NCI-H1436 treated with DMSO at 0.1 percent for 48 hours (cell line): ENCODE measurements at places on chromosomes 1 and 21.
A peak's percentile ranks its signal among the peaks of the same experiment; 100 is the strongest.

GRCh38 chr1:37073854-37074379 is 39.6 kb upstream of the GRIK3 start:
- peak; percentile 39 for DNase-seq

DNA sequence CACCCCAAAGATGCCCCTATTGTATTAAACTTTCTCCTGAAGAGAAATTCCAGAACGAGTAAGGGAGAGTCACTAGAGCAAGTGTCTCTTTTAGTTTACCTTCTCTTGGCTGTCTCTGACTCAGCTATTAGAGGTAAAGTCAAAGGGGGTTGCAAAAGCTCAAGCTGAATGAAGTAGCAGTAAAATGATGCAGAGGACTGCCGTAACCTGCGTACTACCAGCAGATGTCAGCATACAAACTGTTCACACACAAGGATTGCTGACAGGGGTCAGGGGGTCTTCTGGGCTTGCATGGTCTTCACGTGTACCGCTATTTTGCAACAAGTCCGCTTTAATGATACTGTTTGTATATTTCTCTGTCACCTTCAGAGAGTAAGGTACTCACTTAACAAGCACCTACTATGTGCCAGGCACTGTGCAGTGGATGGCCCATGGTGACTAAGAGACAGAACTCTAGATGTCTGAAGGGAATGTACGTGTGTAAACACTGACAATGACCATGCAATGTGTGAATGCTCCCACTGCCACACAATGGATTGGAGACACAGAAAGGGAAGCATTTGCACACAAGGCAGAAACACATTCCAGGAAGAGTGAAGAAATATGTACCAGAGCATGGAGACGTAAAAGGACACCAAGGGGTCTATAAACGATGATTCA is 34.9 kb downstream of the CHML start:
- DNase-seq = no peak

DNA sequence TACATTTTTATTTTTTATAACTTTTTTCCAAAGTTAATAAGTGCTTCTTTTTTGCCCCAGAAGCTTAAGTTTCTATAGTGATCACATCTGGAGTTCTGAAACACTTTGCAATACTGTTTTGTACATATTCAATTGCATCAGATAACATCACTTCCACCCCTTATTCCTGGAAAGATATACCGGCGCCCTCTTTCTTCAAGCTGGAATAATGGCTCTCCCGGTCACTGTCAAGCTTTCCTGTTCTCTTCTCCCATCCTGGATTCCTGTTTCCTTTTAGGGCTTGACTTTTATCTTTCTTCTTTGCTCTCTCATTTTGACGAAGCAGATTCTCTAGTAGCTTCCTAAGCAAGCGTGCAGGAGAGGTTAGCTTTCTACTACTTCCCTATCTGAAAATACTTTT is 1866.8 kb downstream of the MRPL39 start:
- no peak for DNase-seq

- no peak for DNase-seq
Observed at GRCh38 chr1:44672254-44672955, 1.9 kb downstream of the TMEM53 start.

DNA sequence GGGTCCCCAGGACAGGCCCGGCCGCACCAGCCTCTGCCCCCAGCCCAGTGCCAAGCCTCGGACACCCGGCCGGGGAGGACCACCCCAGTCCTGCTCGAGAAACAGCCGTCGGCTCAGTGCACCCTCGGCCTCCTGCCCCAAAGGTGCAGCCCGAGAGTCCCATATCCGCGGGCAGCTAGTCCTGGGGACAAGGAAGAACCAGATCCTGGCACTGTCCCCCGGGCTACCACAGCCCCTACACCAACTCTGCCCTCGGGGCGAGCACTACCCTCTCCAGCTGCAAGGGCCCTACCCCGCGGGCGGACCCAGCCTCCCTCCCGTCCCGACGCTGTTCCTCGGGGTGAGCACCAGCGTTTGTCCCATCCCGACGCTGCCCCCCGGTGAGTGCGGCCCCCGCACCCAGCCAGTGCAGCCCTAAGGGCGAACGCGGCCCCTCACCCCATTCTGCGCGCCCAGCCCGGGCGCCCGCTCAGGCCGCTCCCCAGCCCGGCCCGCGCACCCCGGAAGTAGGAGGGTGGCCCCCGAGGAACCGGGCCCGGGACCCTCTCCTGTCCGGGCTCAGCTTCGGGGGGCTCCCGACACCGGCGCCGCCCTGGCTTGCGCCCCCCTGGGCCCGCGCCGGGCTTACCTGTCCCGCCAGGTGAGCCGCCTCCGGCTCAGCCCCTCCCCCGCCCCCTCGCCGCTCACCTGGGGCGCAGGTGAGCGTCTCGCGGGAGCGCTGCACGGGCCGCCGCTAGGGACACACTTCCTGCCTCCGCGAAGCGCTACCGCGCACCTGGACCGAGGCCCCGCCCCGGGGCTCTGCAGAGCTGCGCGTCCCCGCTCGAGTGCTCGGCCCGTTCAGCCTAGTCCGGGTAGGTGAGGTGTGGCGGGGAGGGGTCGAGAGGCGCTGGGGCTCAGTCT is at the start of gene KDF1:
KDF1 (minus strand) TSS at position 747 of the 903 bp plus-strand sequence. CDS start 8,088 bp downstream, outside the sequence.
- DNase-seq = peak; percentile 7

DNA sequence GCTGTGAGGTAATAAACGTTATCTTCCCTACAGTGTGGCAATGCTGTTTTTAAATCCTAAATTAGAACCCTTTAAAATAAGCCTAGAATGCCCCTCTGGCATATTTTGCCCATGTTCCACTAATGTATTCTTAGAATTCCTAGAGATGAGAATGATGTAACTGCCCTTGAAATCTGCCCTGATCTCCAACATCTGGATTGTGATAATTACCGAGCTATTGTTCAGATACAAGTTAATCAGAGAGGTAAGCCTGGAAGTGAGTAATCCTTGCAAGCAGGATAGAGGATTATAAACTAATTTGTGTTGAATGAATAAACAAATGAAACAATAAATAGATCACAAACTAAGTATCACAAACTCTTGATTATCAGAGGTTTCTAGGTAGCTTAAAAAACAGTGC is 107.8 kb upstream of the DMRTA2 start:
- DNase-seq = no peak

DNA sequence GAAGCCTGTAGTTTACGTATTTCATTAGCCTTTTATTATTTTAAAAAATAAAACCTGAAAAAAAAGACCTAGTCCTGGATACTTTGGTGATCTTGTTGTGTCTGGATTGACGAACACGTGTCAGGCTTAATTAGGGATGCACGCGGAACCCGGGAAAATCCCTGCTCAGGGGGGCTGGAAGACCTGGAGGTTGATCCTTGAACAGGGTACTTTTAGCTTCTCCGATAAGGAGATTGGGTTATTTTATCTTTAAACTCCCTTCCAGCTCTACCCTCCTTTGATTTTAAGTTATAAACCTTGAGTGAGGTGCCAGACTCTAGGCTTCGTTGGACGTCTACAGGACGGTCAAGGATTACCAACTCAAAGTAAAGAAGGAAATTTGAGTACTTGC is 552 bp upstream of the ZNF691 start:
- DNase-seq = no peak

- DNase-seq = no peak
Observed at GRCh38 chr1:187396929-187397796, 568.4 kb downstream of the PLA2G4A start.

DNA sequence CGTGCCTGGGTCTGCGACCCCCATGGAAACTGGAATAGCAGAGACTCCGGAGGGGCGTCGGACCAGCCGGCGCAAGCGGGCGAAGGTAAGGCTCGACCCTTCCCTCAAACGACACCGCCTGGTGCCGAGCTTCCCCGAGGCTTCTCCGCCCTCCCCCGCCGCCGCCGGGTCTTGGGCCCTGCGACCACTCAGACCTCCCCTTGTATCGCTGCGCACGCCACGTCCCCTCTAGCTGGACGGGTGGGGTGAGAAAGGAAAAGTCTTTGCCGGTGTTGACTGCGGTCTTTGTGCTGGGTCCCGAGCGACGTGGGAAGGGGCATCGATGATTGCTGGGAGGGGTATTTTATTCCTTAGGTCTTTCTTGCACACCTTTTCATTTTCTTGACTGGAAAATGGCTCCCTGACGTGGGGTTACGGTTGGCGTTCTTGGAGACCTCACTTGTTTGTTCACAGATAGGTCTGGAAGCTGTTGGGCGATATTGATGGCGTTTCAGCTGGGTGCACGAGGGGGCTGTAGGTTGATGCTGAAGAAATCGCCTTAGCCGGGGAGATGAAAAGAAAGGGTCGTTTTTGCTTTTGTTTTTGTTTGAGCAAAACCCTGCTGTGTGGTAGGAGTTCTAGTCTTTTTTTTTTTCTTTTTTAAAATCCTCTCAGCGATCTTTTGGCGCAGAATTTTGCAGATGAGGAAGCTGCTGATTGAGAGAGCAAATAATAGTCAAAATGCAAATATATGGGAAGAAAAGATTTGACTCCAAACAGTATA is 776 bp downstream of the KDM1A start:
- DNase-seq = no peak

DNA sequence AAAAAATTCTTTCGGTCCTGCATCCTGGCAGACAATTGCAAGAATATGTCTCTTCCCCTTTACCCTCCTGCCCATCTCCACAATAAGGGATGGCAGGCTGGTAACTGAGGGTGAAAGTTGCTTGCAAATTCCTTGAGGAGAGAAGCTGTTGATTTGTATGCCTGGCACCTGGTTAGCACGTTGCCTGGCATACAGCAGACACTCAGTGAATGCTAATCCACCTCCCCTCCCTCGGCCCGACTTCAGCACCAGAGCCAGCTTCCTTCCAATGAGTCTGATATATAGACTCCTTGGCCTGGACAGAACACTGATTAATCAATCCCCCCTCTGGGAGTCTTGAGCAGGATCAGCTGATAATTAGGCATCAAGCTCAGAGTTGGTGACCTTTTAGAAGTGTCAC is 39.1 kb downstream of the KCNC4 start:
- no peak for DNase-seq

DNA sequence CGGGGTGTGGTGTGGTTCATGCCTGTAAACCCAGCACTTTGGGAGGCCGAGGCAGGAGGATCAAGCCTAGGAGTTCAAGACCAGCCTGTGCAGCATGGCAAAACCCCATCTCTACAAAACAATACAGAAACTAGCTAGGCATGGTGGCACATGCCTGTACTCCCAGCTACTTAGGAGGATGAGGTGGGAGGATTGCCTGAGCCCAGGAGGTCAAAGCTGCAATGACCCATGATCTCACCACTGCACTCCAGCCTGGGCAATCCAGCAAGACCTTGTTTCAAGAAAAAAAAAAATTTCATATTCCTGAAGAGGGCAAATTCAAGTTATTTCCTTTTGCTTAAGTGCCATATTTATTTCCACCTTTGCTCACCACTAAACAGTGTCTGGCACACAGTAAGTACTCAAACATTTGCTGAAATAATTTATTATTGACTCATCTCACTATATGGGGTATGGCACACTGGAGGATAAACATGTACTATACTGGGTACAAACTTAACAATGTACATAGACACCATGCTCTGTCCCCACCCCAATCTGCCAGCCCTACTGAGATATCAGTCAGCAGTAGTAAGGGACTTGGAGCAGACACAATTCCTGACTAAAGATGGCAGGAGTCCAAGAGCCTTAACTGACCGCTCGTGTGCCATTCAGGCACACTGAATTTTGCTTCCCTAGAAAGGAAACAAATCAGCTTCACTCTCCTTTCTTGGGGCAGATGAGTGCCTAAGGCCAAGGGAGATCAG is 15.5 kb downstream of the MEAF6 start:
- no peak for DNase-seq

- no peak for DNase-seq
Observed at GRCh38 chr1:16960560-16961296, 19.7 kb downstream of the MFAP2 start.

- DNase-seq = no peak
Observed at GRCh38 chr1:20483833-20484518, 2.0 kb downstream of the CAMK2N1 start.

GRCh38 chr1:53732912-53733317 is 6.0 kb downstream of the GLIS1 start:
- no peak for DNase-seq

DNA sequence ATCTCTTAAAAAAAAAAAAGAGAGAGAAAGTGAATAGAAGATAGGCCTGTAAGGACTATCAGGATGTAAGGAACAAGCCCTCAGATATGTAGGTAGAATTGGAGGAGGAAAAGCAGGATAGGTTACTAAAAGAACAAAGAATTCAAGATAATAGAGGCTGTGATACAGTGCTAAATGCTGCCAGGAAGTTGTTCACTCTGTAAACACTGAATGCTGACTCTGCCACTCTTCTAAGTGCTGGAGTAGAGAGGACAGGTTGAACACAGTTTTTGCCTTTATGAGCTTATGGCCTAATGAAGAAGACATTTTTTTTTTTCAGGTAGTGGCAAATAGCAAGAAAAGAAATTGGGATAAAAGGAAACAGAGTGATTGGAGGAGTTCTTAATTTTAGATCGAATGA is 90.6 kb upstream of the ZNF678 start:
- no peak for DNase-seq

GRCh38 chr1:63557365-63557987 is 34.2 kb downstream of the EFCAB7 start:
- DNase-seq = no peak

DNA sequence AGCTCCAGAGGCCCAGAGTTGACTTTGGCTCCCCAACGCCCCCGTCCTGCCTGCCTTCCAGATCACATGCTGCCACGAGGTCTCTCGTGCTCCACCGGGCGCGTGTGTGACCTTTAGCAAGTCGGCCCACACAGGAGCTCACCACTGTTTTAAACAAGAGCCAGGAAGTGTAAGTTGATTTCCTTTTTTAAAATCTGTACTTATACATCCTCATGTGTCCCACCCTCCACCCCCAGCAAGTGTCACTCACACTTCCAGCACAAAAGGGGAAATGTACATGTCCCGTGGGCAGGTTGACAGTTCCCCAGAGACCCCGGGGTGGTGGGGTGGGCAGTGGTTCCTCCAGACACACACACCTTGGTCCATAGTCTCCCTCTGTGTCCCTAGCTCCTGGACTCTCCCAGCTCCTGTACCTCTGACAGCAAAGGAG is 84.4 kb downstream of the STUM start:
- no peak for DNase-seq

DNA sequence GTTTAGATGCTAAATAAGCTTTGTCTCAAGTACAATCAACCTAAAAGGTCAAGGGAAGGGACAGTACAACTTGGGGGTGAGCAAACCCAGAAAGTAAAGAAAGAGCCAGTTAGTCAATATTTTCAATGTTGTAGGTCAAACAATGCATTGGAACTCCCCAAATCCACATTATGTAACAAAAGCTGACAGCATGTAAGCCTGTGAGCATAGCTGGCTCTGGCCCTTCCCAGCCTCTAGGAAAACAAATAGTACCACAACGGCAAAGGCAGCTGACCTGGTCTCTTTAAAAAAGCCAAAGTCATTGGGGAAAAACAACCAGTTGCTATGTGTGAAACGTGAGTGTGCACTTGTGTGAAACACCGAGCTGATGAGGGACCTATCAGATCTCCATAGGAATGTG is 3.4 kb downstream of the CBR1 start:
- no peak for DNase-seq

GRCh38 chr1:223486932-223487886 is 94.0 kb downstream of the CCDC185 start:
- DNase-seq = no peak

DNA sequence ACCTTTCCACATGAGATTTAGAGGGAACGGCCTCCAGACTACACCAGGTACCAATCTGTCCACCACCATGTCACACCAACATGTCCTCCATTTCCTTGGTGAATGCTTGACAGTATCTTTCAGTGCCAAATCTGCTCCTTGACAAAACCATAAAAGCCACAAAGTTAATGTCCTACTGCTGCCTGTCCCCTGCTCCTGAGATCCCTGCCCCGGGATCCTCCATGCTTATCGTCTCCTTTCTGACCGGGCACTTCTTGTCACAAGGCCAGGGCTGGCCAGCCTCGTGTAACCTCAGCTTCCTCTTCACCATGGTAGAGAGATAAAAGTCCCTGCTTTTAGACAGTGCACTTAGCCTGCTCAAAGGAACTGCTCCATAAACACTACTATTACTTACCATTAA is 136.2 kb downstream of the NAV1 start:
- DNase-seq = no peak
